Metanephros (tissue), 2 donors: ENCODE measurements at places on chromosomes 5 and 9. TPM values are rescaled to one million over a fixed set of nuclear protein-coding genes. Genes with fewer than 3 reads are reported as not detected.

LRRC70 gene
- total RNA-seq = 12.3 TPM

PDCD1LG2 gene
- 0.64 TPM for total RNA-seq

CDC14B gene
- 30.2 TPM for total RNA-seq

RFX3 gene
- total RNA-seq = 34.6 TPM

NUDT12 gene
- 15.6 TPM for total RNA-seq
